ENCODE measurements at places on chromosomes 2 and 18.

- DNase-seq, result no peak
Observed at GRCh38 chr18:13628211-13628610, 98.1 kb downstream of the FAM210A start.

DNA sequence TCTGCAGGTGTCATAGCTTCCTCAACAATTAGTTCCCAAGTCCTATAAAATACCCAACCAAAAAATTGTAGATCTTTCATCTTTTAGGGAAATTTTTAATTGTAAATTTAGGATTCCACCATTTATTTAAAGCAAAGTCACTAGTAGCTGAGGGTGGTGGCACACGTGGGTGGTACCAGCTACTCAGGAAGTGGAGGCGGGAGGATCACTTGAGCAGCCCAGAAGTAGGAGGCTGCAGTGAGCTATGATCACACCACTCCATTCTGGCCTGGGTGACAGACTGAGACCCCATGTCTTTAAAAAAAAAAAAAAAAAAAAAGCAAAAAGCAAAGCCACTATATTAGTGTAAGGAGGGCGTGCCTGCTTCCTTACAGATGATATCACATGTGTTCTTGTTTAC, 60.3 kb upstream of the GREB1L start:
- DNase-seq, result no peak

- DNase-seq, result no peak
Observed at GRCh38 chr18:79770826-79771225, 26.9 kb upstream of the KCNG2 start.

- no peak for DNase-seq
Observed at GRCh38 chr2:3689998-3690748, 13.2 kb upstream of the DCDC2C start.

GRCh38 chr2:10982931-10983701, 71.4 kb downstream of the KCNF1 start:
- no peak for DNase-seq

GRCh38 chr2:98617149-98617548, 8.8 kb downstream of the UNC50 start:
- no peak for DNase-seq

All from activated CD4-positive, alpha-beta T cell treated with anti-CD3 and anti-CD28 coated beads, Interleukin-2, amount 50 U/mL, for 4 hours (primary cell).